Activated CD4-positive, alpha-beta T cell treated with anti-CD3 and anti-CD28 coated beads for 48 hours (primary cell): ENCODE measurements at places on chromosomes 11 and 22.

DNA sequence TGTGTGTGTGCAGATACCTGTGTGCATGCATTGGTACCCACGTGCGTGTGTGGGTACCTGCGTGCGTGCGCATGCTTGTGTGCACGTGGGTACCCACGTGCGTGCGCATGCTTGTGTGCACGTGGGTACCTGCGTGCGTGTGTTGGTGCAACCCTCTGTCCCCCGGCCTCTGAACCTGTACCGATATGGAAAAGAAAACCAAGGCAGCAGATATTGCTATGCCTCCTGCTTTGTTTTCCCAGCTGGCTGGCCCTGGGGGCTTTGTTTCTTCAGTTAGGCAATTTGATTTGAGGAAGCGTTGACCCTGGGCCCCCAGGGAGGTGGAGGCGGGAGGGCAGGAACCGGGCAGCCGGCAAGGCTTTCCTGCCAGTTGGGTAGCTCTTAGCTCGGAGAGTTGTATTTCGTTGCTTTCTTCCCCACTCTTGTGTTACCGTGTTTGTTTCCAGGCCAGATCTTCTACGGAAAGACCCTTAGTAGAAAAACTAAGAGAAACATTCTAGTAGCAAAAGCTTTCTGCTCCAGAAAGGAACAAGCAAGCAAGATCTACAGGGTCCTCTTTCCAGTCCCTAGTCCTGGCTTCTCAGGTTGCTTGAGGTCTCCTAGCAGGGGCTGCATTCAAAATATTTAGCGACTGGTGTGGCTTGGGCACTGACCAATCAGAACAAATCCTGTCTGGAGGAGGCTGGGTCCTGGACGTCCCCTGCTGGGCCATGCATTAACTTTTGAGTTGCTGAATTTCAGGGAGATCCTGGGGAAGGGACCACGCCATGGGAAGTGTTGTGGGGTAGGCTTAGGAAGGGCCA, 26.3 kb upstream of the SORL1-AS1 start:
- no peak for DNase-seq

DNA sequence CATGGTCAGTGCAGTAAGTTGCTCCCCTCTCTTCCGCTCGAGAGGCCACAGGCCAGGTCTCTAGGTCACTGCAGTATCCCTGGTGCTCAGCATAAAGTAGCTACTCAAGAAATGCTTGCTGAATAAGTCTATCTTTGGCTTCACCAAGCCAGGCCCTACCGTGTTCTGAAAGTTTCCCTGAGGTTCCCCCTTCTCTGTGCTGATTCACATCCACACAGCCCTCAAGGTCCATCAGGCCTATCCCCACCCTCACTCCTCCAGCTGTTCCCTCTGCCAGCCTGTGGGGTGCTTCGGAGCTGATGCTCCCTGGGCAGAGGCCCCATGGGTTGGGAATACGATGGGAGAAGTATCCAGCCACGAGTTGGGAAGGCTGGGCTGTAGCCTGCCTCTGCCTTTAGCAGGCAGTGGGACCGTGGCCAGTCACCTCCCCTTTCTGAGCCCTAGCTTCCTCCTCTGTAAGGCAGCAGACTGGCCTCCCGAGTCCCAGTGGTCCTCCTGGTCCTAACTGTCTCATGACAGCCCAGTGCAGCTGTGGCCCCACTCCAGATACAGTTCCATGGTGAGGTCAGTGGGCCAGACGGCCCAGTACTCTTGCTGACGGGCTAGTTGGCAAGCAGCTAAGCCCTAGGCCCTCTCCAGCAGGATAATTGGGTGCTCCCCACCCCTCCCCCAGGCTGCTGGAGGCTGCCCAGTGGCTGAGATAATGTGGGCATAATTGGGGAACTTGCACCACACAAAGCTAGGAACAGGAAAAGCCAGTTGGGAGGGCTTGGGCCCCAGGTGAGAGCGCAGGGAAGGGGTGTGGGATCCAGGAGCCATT, 48.2 kb downstream of the NECTIN1 start:
- DNase-seq: no peak

DNA sequence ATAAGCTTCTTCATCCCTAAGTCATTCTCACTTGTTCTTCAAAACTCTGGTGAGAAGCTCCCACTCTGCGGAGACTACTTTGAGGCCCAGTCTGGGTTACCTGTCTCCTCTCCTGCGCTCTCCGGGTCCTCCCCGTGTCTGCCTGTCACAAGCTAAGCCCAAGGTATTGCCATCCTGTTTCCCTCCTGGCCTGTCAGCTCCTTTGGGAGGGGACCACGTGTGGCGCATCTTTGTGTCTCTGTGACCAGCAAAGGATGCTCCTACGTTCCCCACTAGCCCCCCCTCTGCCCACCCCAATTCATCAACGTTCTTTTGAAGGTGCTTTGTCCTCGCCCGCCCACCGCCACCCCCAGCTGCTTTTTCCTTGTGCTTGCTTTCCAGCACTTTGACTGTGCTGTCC, 31.8 kb upstream of the FBLN1 start:
- DNase-seq: no peak

- peak; percentile 84 for DNase-seq
These were observed 52.5 kb upstream of the CLDN5 start for GRCh38 chr22:19576460-19577421.

GRCh38 chr11:89189776-89190175, 12.1 kb downstream of the TYR start:
- no peak for DNase-seq

GRCh38 chr11:35579557-35580396, 38.5 kb upstream of the FJX1 start:
- DNase-seq: no peak

- DNase-seq: no peak
These were observed 119.0 kb downstream of the CADM1 start for GRCh38 chr11:115385226-115385625.

DNA sequence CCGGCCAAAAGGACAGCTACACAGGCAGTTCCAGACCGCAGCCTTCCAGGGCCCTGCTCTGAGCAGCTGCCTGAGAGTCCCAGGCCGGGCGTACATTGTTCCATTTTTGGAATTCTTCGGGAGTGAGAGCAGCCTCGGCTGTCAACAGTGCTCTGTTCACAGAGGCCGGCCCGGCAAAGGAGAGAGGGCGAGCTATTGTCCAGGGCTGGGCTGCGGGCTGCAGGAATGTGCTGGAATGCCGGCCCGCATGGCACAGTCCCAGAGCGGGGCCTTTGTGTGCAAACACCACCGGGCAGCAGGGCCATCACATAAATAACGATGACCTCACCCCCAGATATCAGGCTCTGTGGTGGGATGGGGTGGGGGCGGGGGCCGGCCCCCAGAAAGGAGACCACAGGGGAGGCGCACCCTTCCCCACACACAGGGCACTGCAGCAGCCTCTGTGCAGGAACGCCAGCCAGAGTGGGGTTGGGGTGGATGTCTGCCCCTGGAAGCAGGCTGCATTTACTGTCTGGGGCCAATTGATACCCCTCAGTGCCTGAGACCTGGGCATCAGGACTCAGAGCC, 15.8 kb downstream of the LINC01488 start:
- DNase-seq: no peak

- no peak for DNase-seq
These were observed 6.5 kb downstream of the TCF20 start for GRCh38 chr22:42263944-42264343.

- no peak for DNase-seq
These were observed 208.1 kb upstream of the NARS2 start for GRCh38 chr11:78782725-78783124.

- no peak for DNase-seq
These were observed 11.9 kb downstream of the BAIAP2L2 start for GRCh38 chr22:38098410-38099249.

GRCh38 chr11:64998690-64999431, 2.1 kb upstream of the BATF2 start:
- DNase-seq: no peak

DNA sequence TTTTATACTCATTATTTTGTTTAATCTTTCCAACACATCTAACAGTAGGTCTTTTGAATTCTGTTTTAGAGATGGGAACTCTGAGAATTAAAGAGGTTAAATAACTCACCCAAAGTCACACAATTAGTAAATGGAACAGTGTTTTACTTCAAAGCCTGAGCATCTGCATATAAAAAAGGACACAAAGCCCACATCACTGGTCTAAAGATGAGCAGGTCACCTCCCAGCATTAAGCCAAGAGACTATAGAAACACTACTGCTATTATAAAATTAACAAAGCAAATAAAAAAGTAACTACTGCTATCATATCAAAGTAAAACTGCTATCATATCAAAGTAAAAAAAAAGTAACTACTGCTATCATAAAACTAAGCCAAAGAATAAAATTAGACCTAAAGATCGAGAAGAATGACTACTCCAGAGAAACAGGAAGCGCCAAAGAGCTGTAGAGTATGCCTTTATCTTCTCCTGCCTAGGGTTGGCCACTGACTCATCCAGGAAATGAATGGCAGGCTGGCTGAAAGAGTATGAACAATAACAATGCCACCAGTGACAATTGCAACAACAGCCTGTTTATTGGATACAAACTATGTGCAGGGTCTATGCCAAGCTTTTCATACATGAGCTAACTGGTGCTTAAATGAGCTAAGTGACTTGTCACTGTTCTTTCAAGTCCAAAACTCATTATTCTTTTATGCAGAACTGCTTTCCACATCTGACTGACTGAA, 1153.0 kb upstream of the TENM4 start:
- DNase-seq: no peak

- peak; percentile 36 for DNase-seq
These were observed 21.5 kb upstream of the CBX7 start for GRCh38 chr22:39173787-39174497.

DNA sequence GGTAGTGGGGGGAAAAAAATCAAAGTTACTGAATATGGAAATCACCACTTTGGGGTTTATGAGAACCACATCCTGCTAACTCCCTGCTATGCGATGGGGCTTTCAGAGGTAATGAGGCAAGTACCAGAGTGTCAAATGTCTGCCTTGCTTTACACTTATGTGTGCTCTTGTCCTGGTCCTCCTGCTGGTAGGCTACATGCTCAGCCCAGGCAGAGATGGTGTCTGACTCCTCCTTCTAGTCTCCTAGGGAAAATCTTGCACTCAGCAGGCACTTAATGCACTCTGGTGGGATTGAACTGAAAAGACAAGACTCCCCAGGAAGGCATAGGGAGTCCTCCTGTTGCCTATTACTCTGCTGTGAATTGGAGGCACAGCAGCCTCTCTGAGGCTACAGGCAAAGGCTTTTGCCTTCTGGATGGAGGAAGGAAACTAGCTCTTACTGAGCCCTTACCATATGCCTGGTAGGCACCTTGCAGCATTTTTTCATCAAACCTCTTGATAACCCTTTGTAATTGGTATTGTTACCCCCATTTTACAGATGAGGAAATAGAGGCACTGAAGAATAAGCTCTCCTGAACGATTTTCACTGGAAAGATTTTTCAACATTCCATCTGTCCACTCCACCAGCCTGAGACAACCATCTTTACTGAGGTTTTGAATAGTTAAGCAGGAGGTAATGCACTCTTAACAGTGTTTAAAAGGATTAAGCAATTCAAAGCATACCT, 132.1 kb upstream of the PAX6 start:
- no peak for DNase-seq

GRCh38 chr11:11641581-11641980, 19.8 kb upstream of the GALNT18 start:
- no peak for DNase-seq

GRCh38 chr22:49157529-49158339, 669.9 kb downstream of the BRD1 start:
- DNase-seq: no peak

- DNase-seq: no peak
These were observed 2.9 kb upstream of the FOSL1 start for GRCh38 chr11:65903068-65903481.

DNA sequence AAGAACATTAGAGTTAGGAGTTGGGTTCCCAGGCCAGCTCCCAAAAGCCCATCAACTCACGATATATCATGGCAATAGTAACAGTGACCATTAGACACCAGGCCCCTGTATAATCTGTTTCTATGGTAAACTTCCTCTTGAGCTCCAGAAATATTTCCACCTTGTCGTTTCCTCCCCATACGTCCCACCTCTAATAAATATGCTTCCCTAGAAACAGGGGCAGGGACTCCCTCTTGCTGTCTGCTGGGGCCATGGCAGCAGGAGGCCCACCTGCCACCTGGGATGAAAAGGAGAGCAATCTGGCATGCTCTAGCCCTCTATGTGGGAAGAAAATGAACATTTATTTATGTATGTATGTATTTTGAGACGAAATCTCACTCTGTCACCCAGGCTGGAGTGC, 32.2 kb upstream of the AMOTL1 start:
- no peak for DNase-seq

DNA sequence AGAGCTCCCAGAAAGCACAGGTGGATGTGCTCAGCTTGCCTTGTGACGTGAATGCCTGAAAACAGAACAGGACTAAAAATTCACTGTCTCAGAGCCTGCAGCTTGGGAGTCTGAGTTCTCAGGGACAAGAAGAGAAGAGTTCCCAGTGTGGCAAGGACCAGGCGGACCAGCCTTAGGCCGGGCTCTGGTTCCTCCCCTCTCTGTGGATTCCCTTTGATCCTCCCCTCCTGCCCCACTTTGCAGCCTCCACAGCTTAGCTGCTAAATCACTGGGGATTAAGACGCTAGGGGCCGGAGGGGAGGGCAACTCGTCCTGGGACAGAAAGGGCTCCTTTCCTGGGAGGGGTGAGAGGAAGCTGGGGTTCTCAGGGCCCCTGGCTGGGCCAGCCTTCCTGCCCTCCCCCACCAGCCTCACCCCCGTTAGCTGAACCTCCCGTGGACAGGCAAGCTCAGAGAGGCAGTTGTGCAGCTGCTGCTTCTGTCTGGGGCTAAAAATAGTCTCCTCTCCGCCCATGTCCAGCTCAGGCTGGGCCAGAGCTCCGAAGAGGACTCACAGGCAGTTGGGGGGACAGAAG, 29.9 kb upstream of the JAM3 start:
- DNase-seq: no peak

DNA sequence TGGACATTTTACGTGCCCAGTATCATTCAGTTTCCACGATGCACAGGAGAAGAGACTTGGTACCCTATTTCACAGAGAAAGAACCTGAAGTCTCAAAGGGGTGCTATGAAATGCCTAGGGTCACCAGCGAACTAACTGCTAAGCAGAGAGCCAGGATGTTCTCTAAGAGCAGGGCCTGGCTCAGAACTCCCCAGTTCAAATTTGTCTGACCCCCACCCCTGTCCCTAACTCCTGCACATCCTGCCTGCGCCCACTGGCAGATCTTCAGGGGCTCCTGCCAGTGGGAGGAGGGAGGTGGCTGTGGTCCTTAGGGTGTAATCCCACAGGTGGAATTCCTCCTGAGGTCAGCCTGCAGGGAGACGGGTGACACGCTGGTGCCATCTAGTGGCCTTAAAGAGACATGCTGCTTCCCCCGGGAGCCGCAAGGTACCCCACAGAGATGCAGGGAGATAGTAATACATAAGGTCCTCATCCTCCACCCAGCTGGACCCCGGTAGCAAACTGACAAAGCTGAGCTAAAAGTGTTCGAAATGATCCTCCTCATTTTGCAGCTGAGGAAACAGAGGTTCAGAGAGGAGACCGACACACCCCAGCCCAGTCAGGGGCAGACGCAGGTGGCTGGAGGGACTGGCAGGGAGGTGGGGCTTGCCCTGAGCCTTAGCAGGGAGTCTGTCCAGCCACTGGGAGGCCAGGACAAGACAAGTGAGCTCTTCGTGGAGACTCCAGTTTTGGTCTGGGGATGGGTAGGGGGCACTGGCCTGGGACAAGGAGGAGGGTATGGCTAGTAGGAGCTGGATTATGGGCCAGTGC, 34.1 kb downstream of the MB start:
- peak; percentile 59 for DNase-seq
